DMS79 treated with DMSO at 0.1 percent for 48 hours (cell line): ENCODE measurements at places on chromosomes 1 and 21.

- no peak for DNase-seq
Observed at GRCh38 chr1:66652556-66652955, 99.7 kb upstream of the DYNLT5 start.

GRCh38 chr1:245687636-245688535, 533.1 kb downstream of the KIF26B start:
- no peak for DNase-seq

DNA sequence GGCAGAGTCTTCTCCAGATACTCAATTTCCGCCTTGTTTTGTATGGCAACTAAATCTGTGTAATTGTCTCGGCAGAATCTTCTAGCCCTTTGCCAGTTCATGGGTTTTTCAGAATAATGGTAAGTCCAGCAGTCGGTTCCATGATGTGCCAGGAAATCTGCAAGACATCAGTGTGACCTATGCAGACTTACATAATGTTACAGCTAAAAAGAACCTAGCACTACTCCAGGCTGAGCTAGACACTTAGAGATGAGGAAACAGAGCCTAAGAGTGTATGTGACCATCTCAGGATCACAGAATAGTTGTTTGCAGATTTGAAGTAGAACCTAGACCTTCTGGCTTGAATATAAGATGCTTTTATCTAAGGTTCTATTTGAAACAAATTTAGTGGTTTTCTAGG, 2.8 kb downstream of the SELL start:
- DNase-seq = no peak

DNA sequence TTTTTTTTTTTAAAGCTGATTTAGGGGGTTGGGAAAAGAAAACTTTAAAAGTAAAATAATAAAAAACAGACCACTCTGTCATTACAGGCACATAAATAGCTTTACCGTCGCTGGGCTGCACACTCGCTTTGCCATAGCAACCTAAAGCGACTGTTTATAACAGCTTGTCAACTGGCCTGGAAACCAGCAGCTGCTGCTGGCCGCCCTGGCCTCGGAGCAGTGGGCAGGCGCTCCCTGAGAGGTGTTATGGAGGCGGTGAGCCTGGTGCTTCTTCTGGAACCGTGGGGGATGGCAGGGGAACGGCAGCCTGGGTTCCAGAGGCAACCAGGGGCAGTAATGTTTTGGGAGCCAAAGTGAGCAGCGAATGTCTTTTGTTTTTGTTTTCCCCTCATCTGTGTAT, 45.7 kb downstream of the ATP2B4 start:
- DNase-seq = no peak

DNA sequence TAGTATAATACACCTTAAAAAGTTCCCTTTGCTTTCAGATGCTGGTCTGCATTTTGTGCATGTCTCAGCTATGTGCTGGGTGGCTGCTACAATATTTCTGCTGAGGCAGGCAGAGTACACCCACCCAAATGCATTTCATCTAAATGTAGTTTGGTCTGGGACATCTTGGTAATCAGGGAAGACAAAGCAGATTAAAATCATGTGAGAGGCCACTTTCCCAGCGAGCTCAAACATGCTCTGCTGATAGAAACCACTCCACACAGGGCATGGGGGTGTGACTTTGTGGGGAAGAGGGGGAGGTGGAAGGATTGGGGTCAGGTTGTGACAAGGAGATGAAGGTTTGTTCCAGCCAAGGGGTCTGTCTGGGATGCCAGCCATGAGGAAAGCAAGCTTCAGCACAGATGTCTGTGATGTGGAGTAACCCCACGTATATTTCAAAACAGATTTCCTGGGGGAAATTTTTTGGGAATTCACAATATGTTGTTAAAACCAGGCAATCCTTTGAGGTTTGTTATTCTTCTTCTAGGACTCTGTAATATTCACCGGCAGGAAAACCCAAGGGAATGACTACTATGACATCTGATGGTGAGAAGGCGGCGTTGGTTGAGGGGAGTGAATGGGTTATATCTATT, 255.1 kb upstream of the FGGY start:
- DNase-seq = no peak

DNA sequence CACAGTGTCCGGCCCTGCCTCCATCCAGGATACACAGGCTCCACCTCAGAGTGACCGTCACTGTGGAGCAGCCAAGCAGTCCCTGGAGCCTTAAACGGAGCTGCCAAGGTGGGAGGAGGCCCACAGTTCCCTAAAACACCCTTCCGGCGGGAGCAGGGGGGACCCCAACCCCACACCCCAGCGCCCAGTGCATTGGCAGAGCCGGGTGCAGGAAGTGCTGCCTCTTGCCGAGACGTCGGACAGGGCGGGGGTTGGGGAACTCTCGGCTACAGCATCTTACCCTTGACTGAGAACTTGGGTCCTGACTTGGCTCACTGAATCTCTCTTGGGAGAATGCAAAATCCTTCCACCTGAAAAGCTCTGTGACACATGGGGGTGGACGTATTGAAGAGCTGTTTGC, 38.7 kb upstream of the TMEM51 start:
- no peak for DNase-seq

- no peak for DNase-seq
Observed at GRCh38 chr1:201724766-201725118, 104.2 kb upstream of the IPO9 start.

DNA sequence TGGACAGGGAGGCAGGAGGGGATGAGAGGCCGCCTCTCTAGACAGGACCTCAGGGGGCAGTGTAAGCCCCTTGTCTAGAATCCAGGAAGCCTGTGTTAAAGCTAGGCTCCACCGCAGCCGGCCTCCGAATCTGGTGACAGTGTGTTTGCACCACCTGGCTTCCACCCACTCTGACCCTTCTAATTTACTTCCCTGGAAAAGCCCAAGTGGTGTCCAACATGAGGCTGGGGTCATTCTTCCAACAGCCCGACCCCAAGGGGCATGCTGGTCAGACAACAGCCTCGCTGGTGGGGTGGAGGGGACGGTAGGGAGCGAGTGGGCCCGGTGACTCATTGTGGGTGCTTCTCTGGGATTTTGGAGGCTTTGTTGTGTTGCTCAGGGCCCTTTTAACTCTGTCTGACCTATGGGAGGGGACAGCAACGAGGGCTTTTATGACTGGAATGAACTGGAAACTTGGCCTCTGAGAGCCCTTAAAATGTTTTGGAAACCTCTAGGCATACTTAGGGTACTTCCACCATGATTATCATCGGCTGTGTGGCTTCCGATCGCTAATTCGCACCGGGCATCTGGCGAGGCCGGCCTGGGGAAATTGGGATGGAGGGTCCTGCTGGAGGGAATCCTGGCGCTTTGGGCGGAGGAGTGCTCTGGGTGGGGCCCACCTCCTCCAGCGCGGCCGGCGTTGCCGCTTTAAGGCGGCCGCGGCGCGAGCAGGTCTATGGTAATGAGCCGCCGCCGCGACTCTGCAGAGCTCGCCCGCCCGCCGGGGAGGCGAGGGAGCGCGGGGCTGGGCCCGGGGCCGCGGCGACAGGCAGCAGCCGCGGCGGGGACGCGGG, at the start of gene CELSR2:
TSS of gene CELSR2 (plus strand) at position 743 of the 833 bp plus-strand sequence. CDS start 541 bp downstream, outside the sequence.
- DNase-seq = peak; percentile 45

GRCh38 chr1:23625459-23625858, 66.1 kb upstream of the RPL11 start:
- DNase-seq = no peak

GRCh38 chr1:110082477-110082876, 12.0 kb upstream of the ALX3 start:
- no peak for DNase-seq

DNA sequence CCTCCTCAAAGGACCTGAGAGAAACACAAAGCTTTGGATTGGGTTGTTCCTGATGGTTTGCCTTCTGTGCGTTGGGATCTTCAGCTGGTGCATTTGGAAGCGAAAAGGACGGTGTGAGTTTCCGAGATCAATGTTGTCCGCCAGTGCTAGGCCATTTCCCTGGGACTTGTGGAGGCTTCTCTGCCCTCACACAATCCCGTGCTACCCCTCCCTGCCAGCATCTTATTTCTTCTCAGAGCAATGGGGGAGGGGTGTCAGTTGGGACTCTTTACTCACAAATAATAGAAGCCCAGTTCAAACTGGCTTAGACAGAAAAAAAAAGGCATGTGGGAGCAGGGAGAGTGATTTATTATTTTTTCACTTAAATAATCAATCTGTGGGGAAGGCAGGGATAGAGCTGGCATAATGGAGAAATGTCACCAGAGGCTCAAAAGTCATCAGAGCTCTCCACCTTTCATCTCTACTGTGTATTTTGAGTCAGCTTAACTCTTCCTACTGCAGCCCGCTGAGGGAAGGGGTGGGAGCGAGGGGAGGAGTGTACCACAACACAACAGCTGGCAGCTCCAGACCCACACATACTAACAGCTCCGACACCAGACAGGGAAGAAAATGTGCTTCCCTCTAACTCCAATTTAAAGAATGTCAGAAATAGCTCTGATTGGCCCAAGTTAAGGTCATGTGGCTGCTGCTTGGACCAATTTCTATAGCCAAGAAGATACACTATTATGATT, 22.4 kb downstream of the LY9 start:
- DNase-seq = no peak

DNA sequence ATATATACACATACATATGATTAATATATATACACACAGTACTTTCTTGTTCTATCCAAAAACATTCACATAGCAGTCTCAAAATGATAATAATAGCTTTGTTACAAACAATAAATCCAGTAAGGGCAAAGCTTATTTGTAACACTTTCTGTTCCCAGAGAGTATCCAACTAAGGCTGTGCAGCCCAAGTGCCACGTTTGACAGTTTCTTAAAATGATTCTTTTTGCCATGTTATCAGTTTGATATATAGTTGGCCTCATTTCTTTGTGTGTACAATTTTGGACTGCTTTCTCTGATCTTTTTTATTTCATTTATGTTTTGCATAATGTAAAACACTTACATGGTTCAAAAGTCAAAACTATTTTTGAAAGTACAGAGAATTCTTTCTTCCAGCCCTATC, 11.8 kb downstream of the KCNE1 start:
- DNase-seq = no peak

- no peak for DNase-seq
Observed at GRCh38 chr21:45488931-45489721, 53.1 kb downstream of the SLC19A1 start.

DNA sequence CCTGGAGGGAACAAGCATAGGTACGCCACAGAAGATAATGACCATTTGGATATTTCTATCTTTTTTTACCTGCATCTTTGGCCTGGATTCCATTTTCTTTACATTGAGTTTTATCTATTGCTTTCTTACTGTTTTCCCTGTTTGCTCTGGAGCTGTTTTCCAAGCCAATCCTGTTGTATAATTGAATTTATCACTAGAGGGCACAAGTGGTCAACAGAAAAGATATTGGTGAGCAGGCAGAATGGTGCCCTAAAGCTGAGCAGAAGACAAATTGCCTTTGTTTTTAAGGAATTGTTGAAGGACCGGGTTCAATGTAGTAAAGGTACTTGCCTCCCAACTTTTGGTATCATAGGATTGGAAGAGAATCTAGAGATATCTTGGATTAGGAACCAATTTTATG, 152.8 kb downstream of the PPP1R12B start:
- peak; percentile 48 for DNase-seq

DNA sequence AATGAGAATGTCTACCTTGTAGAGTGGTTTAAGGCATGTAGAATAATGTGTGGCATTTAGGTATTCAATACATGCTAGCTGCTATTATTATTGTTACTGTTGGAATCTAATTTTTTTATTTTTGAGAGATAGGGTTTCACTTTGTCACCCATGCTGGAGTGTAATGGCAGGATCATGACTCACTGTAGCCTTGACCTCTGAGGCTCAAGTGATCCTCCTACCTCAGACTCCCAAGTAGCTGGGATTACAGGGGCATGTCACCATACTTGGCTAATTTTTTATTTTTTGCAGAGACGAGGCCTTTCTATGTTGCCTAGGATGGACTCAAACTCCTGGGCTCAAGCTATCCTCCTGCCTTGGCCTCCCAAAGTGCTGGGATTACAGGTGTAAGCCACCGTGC, 61.9 kb downstream of the EPB41 start:
- DNase-seq = no peak
